D341Med (cell line): ENCODE measurements at places on chromosomes 12 and 14.

- no peak for DNase-seq
Observed at GRCh38 chr12:112032292-112032691, 19.1 kb downstream of the ERP29 start.

DNA sequence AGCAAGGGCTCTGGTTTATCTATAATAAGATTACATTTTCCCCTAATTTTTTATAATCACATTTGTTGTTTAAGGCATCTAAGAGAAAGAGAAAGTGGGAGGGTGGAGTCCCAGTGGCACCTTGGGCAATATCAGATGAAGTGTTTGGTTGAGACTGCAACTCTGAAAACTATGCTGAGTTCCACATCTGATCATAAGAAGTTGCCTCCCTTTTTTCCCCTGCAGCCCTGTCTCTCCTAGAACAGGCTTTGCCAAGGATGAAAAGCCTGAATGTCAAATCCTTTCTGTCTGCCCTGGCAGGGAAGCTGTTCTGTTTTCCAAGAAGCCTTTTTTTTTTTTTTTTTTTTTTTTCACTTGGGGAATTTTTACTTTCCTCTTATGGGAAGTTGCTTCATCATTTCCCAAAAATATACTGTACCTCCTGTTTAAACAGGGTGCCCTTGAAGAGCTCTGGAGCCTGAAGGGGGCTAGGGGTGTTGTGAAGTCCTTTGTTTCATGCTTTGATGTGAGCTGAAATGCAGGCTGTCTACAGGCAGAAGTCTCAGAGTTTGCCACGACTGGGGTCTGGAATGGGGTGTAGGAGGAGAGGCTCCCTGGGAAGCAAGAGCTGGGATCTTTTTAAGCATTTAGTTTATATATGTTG lies 71.3 kb downstream of the SUSD6 start:
- no peak for DNase-seq

DNA sequence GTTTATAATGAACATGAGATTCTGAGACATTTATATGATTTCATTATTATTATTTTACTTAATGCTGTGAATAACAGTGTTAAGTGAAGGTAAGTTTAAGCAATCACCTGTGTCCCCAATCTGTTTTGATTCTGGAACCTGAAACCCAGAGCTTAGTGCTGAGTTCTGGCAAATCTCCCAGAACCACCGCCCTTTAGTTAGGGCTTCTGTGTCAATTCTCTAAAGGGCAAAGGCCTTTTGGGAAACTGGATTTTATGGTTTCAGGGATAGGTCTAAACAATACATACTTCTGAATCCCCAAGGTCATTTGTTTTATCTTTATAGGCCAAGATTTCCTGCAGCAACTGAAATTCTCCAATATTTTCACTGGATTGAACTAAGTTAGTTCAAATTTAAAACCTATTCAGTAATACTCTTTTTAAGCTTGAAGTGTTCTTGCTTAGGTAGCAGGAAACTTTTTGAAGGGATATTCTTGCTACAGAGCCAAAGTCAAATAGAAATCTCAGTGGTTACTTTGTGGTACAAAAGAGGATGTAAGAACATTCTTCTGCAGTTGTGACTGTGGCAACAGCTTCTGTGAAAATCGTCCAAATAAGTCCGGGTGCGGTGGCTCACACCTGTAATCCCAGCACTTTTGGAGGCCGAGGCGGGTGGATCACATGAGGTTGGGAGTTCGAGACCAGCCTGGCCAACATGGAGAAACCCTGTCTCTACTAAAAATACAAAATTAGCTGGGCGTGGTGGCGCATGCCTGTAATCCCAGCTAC lies 10.0 kb upstream of the PKP2 start:
- no peak for DNase-seq

GRCh38 chr12:50786498-50787231 lies 22.8 kb downstream of the ATF1 start:
- DNase-seq = no peak

DNA sequence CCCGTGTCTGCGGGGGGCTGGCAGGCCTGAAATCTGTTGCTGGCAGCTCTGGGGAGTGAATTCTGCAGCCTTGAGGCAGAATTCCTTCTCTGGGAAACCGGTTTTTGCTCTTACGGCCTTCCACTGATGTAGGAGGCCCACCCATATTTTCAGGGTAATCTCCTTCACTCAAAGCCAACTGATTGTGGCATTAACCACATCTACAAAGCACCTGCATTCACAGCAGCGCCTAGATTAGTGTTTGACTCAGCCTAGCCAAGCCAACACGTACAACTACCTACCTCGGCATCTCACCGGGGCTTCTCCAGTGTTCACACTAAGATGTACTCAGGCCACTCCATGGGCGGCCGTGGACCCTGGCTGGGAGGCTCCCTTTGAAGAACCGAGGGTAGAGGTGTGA lies 15.8 kb downstream of the C12orf43 start:
- no peak for DNase-seq

DNA sequence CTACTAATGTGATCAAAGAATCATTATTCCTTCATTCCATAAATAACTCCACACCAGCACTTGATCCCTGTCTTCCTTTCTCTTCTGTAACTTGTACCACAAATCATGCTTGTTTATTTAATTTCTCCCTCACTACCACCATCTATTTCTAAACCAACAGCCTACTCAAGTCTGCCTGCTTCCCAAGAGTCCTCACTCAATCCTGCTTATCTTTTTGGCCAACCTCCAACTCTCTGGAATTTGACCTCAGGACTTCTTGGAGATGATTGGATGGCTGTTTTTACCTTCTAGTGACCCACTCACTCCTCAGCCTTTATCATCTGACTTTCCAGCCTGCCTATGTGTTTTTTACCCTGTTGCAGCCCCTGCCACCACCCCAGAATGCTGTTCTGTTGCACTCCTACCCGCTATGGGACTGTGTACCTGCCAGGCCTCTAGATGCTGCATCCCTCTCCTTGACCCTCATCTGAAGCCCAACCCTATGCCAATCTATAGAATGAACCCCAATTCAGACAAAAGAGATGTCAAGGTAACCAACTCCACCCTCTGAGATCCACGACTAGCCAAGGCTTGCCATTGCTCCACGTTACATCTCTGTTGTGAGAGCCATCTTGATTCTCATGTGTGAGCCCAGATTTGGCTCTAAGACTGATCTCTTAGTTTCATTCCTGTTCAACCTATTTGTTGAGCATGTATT lies 150.2 kb upstream of the PLEKHG7 start:
- DNase-seq = no peak
